ENCODE measurements at places on chromosomes 16 and 17. TPM values are rescaled to one million over a fixed set of nuclear protein-coding genes. Genes with fewer than 3 reads are reported as not detected.

GRCh38 chr17:12107905-12108304 is 87.2 kb downstream of the MAP2K4 start:
- no peak for DNase-seq

Gene HLF
- 39.4 TPM for total RNA-seq

GRCh38 chr16:65754820-65755691 is 611.4 kb upstream of the CDH5 start:
- no peak for DNase-seq

Gene KRT33B
- not detected for total RNA-seq

DNA sequence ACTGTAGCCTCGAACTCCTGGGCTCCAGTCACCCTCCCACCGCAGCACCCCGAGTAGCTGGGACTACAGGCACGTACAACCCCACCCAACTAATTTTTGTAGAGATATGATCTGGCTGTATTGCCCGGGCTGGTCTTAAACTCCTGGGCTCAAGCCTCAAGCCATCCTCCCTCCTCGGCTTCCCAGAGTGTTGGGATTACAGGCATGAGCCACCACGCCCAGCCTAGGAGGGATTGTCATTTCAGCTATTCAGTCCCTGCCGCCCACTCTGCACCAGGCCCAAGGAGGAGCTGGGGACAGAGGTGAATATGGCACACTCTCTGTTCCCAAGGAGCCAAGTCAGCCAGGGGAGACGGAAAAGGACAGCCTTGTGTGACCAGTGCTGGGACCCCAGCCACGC is 256.2 kb downstream of the PARN start:
- no peak for DNase-seq

- no peak for DNase-seq
Measured at GRCh38 chr17:14777291-14777690, 476.4 kb downstream of the HS3ST3B1 start.

DNA sequence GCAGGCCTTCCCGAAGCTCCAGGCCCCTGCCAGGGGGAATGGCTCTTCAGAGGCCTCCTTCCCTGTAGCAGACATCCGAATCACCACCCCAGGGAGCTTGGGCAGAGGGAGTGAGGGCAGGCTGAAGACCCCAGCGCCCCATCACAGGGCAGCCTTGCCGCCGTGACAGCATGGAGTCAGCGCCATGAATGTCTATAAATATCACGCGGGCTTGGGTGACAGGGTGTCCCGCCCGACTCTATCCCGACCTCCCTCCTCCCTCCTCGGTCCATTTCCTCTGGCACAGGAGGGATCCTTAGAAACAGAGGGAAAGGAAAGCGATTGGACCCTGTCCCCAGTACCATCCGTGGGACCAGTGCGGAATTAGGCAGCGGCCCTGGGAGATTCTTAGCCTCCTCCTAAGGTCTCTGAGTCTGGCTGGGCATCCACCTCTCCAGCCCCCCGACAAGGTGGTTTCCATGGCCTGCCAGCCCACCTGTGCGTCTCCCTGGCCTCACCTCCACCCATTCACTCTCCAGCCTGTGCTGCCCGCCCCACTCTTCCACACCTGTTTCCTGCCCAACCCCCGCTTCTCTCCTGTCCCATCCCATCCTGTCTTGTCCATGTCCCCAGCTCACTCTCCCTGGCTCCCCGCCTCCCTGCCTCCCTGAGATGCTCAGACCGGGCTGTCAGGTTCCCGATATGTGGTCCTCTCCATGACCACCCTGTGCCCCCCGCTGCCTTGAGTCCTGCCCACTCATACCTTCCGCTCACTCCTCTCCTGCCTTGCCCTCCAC is 5.1 kb downstream of the ATP2A1 start:
- DNase-seq = no peak

GRCh38 chr16:14180481-14180944 is 109.4 kb downstream of the MRTFB start:
- DNase-seq = no peak

DNA sequence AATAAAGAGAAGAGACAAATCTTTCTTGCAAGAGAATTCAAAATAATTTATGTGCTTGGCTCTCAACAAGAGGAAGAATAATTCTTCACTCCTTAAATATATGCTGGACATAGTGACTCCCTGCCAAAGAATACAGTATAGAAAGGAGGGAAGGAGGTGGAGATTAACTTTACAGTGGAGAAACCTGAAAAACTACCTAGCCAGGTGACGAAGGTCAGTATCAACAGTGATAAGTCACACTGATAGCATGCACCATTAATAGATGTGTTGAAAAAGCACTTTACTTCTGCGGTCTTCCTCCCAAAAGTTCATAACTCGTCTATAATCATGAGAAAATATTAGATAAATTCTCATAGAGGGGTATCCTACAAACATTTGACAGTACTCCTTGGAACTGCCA is 21.4 kb downstream of the CBLN1 start:
- no peak for DNase-seq

GRCh38 chr17:79019632-79020584 is 4.1 kb upstream of the C1QTNF1 start:
- DNase-seq = peak; percentile 34

DNA sequence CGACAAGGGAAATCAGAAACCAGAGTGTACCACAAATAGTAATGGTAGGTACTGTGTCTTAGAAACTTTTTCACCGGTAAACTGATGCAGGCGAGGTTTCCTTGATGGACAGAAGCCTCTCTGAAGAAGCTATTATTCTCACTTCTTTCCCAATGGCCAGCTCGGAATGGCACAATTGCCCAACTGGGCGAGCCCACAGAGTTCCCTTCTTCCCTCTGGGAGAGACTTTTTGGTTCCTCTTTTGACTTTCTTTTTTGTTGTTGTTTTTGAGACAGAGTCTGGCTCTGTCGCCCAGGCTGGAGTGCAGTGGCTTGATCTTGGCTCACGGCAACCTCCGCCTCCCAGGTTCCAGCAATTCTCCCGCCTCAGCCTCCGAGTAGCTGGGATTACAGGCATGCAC is 16.9 kb downstream of the SLC43A2 start:
- DNase-seq = no peak

Gene CD300A
- 5.8 TPM for total RNA-seq

Gene PRR11
- 2.2 TPM for total RNA-seq

- DNase-seq = peak; percentile 69
Measured at GRCh38 chr16:12321311-12321842, 344.8 kb downstream of the SNX29 start.

DNA sequence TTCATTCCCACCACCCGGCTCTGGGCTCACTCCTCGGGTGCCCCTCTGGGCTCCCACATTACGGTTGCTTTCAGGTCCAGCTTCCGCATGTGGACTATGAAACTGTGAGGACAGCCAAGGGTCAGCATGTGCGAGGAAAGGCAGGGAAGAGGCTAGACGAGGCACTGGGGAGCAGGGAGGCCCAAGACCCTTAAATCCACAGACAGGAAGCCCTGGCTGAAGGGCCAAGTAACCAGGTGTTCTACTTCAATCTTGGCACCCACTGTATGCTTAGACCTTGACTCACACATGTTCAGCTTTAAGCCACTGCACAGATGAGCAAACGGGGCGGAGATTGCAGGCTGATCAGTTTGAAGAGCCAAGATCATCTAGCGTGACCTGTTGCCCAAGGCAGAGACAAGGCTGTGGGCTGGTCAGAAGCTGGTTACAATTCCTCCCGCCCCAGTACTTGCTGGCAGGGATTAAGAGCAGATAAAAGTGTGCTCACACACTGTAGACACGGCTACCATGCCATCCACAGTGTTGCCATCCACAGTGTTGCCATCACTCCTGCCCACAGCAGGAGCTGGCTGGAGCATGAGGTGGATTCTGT is at the start of gene CES4A:
Gene CES4A (plus strand): TSS at position 393 of the 592 bp plus-strand sequence. CDS start 184 bp downstream, at position 577.
- DNase-seq = peak; percentile 94

Gene OR3A3
- total RNA-seq = not detected

DNA sequence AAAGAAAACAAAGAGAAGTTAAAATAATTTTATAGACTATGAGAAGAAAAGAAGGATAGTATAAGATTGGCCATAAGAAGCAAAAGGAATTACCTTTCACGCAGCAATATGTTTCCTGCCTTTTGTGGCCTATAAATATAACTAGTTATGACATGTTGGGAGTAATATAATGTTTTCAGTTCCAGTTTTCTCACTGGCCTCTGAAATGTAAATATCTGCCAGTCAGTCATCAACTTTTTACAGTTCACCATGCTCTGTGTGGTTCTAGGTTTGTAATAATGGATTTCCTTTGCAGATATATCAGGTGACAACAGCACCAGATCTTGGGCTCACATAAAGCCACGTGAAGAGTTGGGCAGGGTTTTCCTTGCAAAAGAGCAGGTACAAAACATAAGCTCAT is 94.3 kb downstream of the ABCA8 start:
- no peak for DNase-seq

Gene NACA2
- not detected for total RNA-seq

Gene SLC13A2
- not detected for total RNA-seq

Gene PKMYT1
- 0.88 TPM for total RNA-seq

Gene RHBDL3
- total RNA-seq = not detected

- no peak for DNase-seq
Measured at GRCh38 chr16:89575247-89576152, at the start of gene CPNE7. TSS of gene CPNE7 (plus strand) at chr16:89575758. CDS start at chr16:89575898, 140 bp downstream.

Gene IFT20
- 78.0 TPM for total RNA-seq

- DNase-seq = no peak
Measured at GRCh38 chr17:36855459-36855858, 81.8 kb upstream of the LHX1 start.

- DNase-seq = no peak
Measured at GRCh38 chr17:36979565-36979941, 30.8 kb downstream of the AATF start.

DNA sequence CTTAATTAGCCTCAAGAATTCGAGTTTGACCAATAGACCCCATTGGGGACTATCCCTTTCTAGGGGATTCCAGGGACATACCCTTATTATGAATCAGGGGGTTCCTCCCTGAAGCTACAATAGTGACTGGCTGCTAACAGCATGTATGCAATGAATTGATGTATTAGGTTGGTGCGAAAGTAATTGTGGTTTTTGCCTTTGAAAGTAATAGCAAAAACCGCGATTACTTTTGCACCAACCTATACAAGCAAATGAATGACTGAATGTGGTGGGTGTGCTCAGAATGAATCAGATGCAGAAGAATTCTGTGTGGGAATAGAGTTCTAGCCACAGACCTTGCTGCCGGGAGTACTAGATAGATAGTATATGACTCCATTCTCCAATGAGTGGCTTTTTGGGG is 76.7 kb downstream of the HLF start:
- DNase-seq = no peak

DNA sequence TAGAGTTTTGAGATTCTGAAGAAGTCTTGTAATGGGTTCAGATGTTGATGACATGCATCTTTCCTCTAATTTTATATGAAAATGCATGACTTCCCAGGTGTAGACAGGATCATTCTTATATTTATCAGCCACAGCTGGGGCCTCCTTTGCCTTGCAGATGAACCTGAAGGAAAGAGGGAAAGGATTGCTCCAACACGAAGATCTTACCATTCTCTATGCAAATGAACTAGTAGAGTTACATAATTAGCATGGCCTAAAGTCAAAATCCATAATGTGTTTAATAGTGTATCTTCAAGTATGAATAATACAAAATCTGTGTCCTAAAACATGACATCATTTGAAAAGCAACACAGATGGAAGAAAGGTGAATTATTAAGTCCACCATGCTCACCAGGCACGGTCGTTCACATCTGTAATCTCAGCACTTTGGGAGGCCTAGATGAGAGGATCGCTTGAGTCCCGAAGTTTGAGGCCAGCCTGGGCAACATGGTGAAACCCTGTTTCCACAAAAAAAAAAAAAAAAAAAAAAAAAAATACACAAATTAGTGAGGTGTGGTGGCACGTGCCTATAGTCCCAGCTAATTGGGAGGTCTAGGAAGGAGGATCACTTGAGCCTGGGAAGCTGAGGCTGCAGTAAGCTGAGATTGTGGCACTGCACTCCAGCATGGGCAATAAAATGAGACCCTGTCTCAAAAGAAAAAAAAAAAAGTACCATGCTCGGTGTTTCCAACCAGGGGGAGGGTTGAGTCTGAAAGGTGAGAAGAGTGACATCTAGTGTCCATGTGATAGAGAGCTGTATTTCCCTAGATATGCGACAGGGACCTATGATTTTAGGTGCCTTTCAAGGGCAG is 6.3 kb downstream of the VWA3A start:
- no peak for DNase-seq

DNA sequence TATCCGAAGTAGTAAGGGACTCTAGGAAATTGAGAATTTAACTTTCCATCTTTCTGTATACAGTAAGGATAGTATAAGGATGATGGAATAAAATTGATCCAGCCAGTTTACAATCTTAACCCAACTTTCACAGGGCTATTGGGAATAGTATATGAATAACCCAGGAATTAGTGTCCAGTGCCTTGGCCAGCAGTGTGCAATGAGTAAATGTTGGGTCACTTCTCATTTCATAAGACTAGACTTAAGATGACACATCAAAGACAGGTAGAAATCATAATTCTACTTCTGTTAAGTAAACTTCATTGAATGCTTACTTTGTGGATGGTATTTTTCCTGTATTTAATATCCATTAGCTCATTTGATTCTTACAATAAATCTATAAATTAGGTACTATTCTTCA is 949.6 kb upstream of the GOT2 start:
- DNase-seq = no peak

GRCh38 chr17:72299100-72299499 is 178.3 kb downstream of the SOX9 start:
- no peak for DNase-seq

Gene KCNH6
- not detected for total RNA-seq
